ENCODE measurements at places on chromosomes 12 and 14. TPM values are rescaled to one million over a fixed set of nuclear protein-coding genes. Genes with fewer than 3 reads are reported as not detected.

- no peak for DNase-seq
Measured at GRCh38 chr14:60585676-60586075, 63.6 kb downstream of the SIX1 start.

GRCh38 chr14:32186248-32186647, 15.6 kb upstream of the RNU6-7 start:
- DNase-seq, result no peak

DNA sequence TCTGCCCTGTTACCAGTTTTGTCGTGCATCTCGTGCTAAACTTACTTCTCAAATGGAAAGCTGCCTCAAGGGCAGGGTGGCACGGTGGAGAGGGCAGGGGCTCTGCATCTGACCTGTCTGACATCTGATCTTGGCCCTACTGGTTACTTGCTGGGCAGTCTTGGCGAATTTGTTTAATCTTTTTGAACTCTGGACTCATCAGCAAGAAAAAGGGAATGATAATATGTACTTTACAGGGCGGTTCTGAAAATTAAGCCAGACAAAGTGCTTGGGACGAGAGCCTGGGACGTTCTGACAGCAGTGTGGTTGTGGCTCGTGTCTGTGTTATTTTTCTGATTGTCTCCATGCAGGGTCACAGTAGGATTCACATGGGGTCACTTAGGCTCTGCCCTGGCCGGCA, 659.3 kb downstream of the VRK1 start:
- no peak for DNase-seq

The HOXC6 gene
- total RNA-seq, result 6.0 TPM

DNA sequence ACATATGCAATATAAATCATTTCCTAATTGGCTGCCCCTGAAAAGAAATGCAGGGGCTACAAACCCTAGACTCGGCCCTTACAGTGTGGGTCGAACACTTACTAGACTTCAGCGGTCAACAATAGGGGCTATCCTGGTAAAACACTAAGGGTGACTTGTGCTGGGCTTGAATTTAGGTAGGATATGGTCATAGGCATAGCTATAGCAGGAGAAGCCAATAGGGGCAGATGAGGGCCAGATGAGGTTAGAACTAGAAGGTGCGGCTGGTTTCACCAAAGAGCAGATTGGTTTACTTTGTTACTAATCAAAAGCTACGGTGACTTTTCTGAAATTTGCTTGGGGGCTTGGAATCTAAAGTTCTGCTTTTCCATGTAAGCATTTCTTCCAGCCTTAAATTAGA, 282.3 kb upstream of the DIO2 start:
- DNase-seq, result no peak

The RND1 gene
- total RNA-seq, result 17.4 TPM

DNA sequence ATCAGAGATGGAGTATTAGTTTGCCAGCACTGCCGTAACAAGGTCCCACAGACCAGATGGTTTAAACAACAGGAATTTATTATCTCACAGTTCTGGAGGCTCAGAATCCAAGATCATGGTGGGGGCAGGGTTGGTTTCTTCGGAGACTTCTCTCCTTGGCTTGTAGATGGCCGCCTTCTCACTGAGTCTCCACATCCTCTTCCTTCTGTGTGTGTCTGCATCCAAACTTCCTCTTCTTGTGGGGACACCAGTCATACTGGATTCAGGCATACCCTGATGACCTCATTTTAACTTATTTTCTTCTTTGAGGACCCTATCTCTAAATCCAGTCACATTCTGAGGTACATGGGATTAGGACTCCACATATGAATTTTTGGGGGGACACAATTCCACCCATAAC, 455.5 kb downstream of the RGS6 start:
- no peak for DNase-seq

- DNase-seq, result no peak
Measured at GRCh38 chr14:58354808-58355207, 40.9 kb upstream of the TOMM20L start.

All from renal cortical epithelial cell (primary cell).